Activated naive CD8-positive, alpha-beta T cell treated with anti-CD3 and anti-CD28 coated beads, Interleukin-2, amount 50 U/mL, for 24 hours (primary cell): ENCODE measurements at places on chromosomes 2 and 18.

GRCh38 chr2:195842932-195843331 lies 185.9 kb downstream of the SLC39A10 start:
- no peak for DNase-seq

GRCh38 chr2:45755585-45756335 lies 104.3 kb downstream of the PRKCE start:
- no peak for DNase-seq

GRCh38 chr2:86012007-86012712 lies 93.5 kb downstream of the POLR1A start:
- no peak for DNase-seq

DNA sequence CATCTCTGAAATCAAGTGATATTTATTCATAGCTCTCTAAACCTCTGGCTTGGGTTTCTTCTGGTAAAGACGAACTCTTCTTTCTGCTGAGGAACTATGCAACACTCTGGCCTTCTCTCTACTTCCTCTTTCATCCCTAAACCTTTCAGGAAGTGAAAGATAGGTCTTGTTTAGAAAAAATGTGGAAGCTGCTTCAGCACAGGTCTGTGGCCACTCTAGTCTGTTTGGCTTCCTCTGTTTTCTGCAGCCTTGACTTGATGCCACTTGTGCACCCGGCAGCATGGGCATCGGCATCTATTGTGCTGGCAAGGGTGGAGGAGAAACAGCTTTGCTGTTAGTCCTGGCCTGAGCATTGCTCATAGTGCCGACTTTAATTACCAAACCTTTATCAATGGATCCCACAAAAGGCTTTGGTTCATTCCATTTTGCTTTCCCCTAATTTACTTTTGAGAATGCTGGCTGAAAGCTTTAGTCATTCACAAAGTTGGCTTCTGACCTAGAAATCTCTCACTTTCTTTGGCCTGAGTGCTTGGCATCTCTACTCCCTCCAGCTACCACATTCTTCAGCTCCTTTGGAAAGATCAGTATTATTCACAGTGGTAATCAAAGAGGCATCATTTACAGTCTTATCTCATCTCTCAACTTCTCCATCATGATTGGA lies 32.0 kb upstream of the GPR39 start:
- DNase-seq: no peak

GRCh38 chr2:136238286-136239078 lies 120.5 kb upstream of the CXCR4 start:
- DNase-seq: peak; percentile 36

DNA sequence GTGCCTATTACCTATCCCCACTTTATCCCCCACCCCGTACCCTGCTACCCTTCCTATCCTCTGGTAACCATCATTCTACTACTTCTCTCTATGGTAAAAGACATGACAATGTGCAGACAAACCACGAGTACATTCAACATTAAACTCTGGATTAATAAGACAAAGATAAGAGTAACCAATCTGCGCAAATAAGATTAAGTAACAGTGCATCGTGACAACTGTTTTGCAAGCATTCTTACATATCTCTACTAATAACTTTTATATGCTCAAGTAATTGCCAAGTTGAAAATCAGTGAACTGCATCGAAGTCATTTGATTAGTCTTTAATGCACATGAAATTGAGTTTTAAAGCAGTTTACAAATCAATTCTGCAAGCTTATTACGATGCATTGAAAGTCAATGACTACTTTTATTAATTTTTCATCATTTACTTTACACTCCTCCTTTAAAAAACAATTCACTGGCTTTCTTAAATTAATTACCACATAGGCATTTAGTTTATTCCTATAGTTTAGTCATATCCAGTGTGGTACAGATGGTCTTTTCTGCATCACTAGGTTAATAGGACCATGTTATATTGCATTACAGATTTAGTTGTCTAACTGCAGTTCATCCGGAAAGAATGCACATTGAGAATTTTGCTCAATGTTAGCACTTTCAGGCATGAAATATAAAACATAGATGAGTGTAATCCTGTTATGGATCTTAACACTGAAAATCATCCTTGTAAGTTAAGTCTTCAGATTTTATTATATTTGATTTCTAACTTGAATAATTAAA lies 178.1 kb downstream of the GCA start:
- DNase-seq: no peak

DNA sequence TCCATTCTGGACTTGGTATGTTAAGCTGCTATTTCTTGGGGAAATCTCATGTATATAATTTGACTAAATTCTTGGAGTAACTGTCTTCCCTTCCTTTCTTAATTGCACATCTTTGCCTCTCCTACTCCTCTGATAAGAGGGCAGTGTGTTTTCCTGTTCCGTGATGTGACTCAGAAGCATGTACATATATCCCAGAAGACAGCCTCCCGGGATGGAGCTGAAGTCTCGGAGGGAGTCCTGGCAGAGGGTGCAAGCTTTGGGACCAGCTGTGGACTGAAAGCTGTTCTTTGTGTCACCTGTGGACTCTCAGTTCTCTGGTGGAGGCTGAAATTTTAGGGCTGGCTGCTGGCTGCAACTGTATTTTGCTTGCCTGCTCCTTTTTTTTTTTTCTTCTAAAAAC lies 54.7 kb upstream of the MGAT5 start:
- DNase-seq: no peak

- no peak for DNase-seq
Observed at GRCh38 chr2:72897785-72898584, 10.8 kb downstream of the SPR start.

DNA sequence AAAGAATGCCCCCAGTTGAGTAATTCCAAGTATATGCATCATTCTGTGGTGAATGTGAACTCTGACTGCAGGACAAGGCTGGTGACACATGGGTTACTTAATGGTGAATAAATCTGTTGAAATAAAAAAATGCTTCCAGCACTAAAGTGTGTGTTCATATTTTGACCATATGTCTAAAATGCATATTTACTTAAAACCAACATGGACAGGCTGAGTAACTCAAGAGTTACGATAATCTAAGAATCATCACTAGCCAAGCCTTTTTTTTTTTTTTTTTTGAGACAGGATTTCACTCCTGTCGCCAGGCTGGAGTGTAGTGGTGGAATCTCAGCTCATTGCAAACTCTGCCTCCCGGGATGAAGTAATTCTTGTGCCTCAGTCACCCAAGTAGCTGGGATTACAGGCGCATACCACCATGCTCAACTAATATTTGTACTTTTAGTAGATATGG lies 47.1 kb upstream of the CCBE1 start:
- DNase-seq: no peak

GRCh38 chr18:34971313-34971712 lies 69.9 kb upstream of the MAPRE2 start:
- no peak for DNase-seq

DNA sequence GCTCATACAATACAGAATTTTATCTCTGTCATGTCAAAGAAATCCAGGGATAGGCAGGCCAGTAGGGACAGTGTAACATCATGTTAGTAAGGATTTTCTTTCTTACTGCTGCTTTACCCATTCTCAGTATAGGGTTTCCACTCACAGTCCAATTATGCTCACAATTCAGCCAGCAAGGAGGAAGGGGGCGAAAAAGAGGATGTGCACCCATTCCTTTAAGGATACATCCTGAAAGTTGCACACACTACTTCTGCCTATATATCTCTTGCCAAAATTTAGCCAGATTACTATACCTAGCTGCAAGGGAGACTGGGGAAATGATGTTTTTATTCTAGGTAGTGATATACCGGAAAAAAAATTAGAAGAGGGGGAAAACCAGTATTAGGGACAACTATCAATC lies 66.1 kb downstream of the BAZ2B start:
- no peak for DNase-seq

GRCh38 chr2:147679955-147680531 lies 164.8 kb upstream of the ACVR2A start:
- no peak for DNase-seq

- DNase-seq: no peak
Observed at GRCh38 chr2:207783514-207783913, 13.8 kb upstream of the FZD5 start.

DNA sequence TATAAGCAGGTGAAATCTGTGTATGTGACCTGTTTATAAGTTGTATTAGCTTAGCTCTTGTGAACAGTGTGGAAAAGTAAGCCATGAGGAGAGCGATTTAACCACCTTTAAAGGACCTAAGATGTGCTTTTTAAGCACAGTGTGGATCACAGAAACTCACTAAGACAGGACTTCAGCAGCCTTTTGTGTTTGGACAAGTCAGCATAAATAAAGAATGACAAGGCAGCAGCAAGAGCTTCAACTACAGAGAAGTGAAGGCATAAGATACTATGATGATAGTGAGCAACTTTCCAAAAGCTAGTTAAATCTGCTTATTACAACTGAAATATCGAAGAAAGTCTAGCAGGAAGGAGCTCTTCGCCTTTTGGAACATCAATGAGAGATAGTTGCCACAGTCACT lies 8.9 kb downstream of the HNRNPA3 start:
- no peak for DNase-seq

GRCh38 chr18:47113796-47114540 lies 36.3 kb downstream of the HDHD2 start:
- no peak for DNase-seq

GRCh38 chr18:46502444-46502843 lies 154.6 kb downstream of the LOXHD1 start:
- no peak for DNase-seq

DNA sequence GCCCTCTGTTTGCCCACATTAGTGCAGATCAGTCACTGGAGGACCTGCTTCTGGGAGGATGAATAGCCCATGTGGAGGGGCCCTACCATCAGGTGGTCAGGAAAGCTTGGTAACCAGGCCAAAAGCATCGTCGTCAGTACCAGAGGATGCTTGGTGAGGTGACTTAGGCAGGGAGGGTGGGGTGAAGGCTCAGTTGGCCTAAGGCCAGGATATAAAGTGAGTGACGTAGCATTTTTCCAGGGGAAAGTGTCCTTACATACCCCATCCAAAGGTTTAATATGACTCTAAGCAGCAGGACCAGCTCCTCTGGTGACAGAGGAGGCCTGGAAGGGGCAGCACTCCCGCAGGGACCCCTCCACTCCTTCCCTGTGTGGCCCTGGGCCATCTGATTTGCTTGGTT lies 27.7 kb upstream of the DNMT3A start:
- no peak for DNase-seq

- DNase-seq: no peak
Observed at GRCh38 chr2:215535741-215536140, 99.9 kb upstream of the FN1 start.

DNA sequence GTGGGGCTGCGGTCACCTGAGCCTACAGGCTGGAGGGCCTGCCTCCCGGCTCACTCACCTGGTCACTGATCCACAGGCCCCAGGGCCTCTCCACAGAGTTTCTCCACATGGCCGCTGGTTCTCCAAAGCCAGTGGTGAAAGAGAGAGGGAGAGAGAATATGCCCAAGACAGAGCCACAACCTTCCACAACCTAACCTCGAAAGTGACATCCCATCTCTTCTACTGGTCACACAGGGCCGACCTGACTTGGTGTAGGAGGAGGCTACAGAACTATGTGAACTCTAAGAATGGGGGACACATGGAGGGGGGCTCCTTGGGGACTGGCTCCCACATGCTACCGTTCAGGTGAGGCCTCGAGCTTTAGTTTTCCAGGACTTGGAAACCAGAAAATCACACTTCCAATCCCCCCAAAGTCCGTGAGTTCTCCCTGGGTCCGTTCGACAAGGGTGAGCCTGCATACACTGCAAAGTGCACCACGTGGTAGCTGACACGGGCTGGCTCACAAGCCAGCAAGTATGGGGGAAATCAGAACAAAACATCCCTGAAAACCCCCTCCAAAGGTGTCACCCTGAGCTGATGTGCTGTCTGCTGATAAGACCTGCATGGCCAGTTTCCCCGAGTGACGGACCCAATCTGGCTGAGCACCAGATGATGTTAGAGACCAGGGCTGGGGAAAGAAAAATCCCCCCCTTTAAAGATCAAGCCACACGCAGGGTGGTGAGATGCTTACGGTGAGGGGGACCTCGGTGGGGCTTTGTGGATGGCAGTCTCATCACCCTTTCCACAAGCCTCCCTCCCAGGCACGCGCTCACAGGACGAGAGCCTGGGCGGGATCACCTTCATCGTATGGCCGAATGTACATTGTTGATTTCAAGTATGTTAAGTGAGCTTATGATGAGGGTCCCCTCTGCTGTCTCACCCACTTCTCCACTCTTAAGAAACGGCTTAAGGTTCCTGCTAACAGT lies 54.2 kb upstream of the SEMA4C start:
- DNase-seq: peak; percentile 65

GRCh38 chr2:219680958-219681693 lies 53.7 kb downstream of the SLC4A3 start:
- DNase-seq: no peak

DNA sequence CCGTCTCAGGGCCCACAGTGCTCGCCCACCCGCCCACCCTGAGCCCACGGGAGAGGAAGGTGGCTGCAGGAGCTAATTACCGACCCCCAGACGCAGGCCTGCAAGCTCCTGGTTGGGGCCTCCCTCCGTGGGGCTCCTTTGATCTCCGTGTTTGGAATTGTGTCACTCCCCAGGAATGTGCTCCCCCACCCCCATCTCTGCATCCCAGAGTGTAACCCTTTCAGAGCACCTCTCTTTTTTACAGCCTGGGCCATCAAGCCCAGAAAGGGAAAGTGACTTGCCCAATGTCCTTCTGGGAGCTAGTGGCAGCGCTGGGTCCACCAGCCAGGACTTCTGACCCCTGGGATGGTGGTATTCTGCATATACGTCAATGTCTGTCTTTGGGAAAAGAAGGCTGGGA lies 335.1 kb downstream of the CYRIA start:
- no peak for DNase-seq

GRCh38 chr2:44452069-44452583 lies 90.4 kb downstream of the CAMKMT start:
- no peak for DNase-seq

- DNase-seq: no peak
Observed at GRCh38 chr2:113277474-113278072, 1.1 kb downstream of the PAX8 start.

DNA sequence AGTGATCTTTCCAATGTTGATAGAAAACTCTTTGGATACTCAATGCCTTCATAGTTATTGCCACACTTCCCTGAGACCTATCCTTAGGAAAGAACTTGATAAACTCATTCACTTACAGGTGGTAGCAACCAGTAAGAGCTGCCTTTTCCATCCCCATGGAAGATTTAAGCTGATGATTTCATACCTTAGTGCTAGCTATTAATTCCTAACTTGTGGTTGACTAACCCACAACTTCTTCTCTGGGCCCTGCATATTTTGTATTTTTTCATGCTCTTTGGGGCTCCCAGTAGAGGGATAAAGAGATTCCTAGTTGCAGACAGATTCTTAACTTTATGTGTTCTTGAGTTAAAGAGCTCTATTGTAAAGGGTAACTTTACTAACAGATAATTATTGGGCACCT lies 25.2 kb upstream of the SIX3 start:
- DNase-seq: no peak

DNA sequence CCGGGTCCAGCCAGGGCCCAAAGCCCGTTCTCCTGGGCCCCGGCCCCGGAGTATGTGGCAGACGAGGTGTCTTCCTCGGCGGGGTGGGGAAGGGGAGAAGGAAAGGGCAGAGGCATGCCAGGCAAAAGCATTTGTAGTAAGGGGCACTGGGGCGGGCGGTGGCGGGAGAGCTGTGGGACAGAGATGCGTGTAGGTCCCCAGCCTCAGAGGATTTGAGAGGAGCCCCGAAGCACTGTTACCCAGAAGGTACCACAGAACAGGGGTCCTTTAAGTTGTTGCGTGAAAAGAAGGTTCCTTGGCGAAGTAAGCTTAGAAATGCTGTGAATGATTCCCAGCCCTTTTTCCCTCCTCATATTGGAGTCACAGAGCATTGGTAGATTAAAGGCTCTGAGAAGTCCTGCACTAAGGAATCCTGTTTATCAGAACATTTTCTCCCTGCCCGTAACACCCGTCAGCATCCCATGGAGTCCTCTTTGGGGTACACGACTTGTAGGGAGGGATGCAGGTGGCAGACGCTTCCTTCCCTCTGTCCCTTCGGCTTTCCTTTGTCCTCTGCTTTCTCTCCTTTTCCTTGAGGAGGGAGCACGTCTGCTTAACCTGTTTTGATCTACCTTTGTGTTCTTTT lies 12.5 kb downstream of the GAREM2 start:
- no peak for DNase-seq
